ENCODE measurements at places on chromosomes 6 and 20.

GRCh38 chr6:80508885-80509630 lies 402.6 kb downstream of the BCKDHB start:
- no peak for DNase-seq

DNA sequence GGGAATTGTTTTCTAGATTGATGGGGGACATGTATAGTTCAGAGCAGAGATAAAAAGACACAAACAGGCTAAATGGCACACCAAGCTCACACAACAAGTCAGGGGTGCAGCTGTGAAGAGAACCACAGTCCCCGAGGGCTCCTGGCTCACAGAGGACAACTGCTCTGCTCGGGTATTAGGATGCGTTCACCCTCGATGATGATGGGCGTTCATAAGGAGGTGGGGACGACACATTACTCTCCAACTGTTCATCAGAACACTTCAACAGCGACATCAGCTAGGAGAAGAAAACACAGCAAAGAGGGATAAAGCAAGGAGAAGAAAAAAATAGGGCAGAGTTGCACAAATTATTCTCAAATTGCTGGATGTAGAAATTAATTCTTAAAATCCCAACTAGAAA lies 174.8 kb upstream of the RREB1 start:
- DNase-seq: no peak

DNA sequence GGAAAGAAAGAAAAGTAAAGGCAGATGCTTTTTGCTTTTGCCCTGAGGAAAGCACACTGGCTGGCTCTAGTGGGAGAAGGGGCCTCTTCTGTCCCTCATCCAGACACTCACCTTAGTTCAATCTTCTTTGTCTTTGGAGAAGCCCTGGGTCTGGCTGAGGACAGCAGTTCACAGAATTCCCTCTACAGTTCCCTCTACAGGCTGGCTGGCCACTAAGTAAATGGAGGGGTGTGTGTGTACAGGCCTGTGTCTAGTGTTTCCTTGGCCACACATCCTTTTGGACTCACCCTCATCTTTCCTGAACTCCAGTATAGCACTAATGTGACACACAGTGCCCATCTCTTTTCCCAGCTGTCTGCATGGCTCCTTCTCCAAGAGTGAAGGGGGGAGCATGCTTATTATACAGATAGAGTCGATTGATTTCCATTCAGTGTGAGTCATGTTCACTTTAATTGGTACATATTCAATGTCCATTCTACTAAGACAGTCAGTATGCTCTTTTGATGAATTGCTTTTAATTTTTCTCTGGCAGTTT lies 26.0 kb upstream of the CLVS2 start:
- DNase-seq: no peak

DNA sequence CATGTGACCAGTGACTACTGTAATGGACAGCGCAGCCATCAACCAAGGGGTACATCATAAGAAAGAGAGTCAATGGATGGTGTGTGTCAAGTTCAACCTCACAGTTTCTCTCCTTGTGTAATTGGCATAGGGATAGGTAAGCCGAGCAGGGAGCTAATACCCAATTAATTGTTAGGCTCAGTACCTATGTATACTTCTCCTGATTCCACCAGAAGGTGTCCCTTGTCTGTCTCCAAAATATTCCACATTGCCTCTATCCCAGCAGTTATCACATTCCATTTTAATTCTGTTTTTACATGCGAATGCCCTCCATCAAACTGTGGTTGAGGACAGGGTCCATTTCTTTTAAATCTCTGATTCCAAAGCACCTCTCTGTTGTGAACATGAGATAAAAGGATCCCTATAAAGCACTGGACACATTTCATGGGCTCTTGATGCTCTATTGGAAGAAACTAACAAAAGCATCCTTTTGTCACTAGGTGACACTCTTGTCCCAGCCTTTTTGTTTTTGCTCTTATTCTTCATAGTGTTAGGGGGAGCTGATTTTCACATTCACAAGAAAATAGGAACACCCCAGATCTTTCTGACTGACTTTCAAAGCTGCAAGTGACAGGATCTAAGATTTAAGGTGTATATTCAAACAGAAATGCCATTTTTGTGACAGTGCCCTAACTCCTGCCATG lies 38.9 kb downstream of the FBXO9 start:
- no peak for DNase-seq

- no peak for DNase-seq
Measured at GRCh38 chr6:30093951-30094661, 18.5 kb upstream of the RNF39 start.

GRCh38 chr6:32432050-32432450 lies 7.6 kb upstream of the HLA-DRA start:
- no peak for DNase-seq

DNA sequence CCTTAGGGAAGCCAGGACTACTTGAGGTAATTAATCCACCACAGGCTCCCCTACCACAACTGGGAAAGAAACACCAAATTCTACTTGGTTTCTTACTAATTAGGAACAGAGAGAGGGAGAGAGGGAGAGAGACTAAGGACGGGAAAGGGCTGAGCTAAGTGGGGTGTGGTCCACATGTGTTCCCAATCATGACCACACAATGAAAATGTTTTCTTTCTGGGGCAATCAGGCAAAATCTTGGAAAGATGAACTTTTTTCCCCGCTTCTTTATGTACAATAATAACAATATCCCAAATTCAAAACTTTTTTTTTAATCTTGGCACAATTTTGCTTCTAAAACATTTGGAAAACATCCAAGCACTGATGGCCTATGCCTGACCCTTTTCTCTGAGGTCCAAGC lies 734.4 kb downstream of the MAFB start:
- DNase-seq: no peak

DNA sequence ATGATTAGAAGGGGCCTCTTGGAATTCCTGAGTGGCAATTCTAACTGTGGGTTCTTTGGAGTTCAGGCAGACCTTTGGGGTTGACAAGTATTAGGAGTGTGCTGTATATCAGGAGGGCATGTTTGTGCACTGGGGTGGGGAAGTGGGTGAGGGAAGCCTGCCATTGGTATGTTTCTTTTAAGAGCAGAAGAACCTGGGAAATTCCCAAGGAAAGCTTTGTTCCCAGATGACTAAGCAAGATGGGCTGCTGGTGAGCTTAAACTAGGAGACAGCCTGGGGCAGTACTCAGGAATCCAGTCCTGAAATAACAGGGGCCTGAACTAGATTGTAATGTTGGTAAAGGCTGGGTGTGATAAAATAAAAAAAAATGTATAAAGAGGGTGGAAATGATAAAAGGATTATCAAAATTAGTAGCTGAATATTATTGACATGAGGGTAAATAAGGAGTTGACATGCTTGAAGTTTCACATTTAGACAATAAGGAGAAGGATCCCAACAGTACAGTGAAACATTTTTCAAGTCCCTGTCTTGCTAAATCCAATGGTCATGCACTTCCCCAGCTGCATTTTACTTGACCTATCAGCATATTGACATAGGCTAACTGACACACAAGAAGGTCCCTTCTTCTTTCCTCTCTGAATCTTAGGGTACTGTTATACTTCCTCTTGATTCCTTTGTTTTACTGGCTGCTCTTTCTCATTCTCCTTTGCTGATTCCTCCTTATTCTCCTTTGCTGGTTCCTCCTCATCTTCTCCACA lies 18.4 kb upstream of the IFNGR1 start:
- DNase-seq: no peak

GRCh38 chr6:21265730-21266044 lies 327.9 kb upstream of the SOX4 start:
- no peak for DNase-seq

DNA sequence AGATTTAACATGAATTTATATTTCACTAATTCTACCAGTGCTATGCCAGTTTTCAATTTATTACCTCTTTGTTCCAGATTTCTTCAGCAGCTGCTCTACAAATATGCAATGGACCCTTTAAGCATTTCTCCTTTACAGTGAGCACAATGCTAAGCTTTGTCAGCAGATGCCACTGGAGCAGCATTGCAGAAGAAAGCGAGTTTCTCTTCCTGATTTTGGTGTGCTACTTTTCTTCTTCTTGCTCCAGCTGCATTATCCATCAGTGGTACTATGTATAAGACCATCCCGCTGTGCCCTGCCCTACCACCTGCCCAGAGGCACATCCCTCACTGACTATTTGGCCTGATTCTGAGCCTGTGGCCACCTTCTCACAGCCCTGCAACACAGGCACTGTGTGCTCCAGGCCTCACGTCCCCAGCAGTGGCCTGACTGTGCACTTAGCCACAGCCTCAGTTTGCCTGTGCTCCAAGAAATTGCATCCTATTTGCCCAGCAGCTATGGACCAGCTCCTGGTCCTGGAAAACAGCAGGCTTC lies 84.1 kb downstream of the TNFAIP3 start:
- DNase-seq: no peak

DNA sequence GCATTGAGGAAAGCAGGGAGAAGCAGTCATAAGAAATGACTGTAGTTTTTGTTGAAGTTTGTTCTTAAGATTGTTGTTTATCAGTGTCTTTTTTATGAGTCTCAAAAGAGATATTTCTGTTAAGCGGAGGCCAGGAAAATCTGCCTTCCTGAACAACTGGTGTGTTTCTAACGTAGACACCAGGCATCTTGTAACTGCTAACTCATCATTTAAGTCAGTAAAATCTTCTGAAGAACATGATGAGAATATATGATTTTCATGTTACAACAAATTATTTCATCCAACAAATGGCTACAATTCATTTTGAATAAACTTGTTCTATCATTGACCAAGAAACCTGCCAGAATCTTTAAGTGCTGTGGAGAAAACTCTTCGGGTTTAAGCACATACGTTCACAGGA lies 84.0 kb downstream of the RPS12 start:
- no peak for DNase-seq

- no peak for DNase-seq
Measured at GRCh38 chr6:34235307-34236130, 1.2 kb upstream of the HMGA1 start.

DNA sequence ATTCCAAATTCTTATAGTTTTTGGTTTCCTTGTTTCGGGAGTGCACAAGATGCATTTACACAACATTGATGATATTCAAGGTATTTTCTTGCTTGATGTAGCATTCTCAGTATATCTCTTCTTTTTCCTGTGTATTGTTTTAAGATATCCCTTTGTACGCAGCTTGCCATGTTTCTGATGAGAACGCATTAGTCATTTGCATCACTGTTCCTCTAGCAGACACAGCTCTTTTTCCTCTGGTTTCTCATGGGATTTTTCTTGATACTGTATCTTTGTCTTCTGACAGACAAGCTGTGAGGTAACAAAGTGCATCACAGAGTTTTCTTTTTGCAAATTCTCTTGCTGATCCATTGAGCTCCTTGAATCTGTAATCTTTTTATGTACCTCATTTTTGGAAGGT lies 146.4 kb downstream of the SLC22A3 start:
- DNase-seq: no peak

- DNase-seq: peak; percentile 85
Measured at GRCh38 chr6:158518191-158519127, 41.4 kb upstream of the TMEM181 start.

DNA sequence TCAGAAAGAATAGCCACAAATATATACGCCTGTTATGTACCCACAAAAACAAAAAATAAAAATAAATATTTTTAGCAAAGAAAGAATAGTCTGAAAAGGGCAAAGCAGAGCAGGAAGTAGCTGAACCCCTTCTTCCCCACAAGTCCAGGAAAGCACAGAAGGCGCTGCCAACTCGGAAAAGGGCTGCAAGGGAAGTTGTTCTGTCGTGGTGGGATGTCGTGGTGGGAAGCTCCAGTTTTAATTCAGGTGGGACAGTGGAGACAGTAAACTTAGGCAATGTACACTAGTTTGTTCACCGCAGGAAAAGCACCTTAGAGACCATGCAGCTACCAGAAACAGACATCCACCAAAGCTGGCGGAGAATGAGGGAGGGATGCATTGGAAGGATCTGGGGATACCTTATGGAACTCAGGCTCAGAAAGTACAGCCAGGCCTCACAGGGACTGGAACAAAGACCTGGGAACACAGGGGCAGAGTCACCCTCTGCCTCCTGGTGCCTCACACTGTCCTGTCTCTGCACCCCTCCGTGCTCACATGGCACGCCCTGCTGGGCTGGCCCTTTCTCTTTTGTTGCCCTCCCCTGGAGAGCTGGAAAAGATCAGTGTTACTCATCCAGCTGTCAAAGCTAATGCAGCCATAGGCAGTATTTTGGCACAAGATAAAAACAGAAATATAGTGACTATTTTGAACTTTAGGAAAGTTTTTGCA lies 3.3 kb upstream of the APMAP start:
- no peak for DNase-seq

GRCh38 chr6:104566411-104566810 lies 293.3 kb downstream of the HACE1 start:
- DNase-seq: no peak

DNA sequence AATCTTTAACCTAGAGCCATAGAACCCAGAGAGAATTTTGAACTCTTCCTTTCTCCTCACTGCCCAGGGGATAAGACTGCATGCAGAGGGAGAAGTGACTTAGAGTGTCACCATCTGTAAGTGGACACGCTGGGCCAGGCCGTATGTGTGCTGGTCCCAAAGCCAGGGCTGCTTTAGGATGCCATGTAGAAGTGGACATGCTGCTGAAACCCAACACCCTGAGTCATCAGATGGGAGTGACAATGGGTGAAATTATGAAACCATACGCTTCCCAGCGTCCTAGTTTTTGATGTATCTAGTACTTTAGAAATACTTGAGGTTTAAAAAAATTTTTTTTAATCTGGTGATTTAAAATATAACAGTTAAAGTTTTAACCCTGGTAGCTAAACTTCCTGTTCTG lies 191.1 kb downstream of the FNDC1 start:
- no peak for DNase-seq

DNA sequence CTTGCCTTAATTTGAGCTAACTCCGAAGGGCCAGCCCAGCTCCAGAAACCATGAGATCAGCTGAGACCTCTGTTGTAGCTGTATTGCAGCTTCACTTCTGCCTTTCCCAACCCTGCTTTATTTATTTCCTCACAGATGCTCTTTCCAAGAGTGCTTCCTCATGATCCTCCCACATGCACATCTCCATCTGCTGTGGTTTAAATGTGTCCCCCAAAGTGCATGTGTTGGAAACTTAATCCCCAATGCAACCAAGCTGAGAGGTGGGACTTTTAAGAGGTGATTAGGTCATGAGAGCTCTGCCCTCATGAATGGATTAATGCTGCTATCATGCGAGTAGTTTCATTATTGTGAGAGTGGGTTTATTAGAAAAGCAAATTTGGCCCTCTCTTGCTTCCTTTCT lies 164.4 kb upstream of the TAB2 start:
- no peak for DNase-seq

DNA sequence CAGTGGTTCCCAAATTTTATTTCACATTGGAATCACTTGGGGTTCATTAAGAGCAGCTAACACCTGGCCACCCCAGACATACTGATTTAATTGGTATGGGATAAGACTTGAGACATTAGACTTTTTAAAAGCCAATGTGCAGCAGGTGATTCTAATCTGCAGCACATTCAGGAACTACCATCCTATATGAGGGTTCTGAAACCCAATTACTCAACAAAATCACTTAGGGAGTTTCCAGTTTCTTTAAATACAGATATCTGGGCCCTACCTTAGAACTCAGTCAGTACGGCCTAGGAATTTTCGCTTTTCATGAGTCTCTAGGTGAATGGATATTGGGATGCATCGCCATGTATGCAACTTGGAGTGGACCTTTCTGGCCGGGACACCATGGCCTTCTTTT lies 24.0 kb upstream of the L3MBTL3 start:
- DNase-seq: no peak

GRCh38 chr20:59813948-59814839 lies 119.2 kb downstream of the SYCP2 start:
- no peak for DNase-seq

- DNase-seq: no peak
Measured at GRCh38 chr20:41467690-41468089, 101.1 kb upstream of the EMILIN3 start.
